ENCODE measurements at places on chromosomes 3 and 15. TPM values are rescaled to one million over a fixed set of nuclear protein-coding genes. Genes with fewer than 3 reads are reported as not detected.

Gene CLDN16
- total RNA-seq, result not detected

Gene RASL12
- total RNA-seq, result not detected

DNA sequence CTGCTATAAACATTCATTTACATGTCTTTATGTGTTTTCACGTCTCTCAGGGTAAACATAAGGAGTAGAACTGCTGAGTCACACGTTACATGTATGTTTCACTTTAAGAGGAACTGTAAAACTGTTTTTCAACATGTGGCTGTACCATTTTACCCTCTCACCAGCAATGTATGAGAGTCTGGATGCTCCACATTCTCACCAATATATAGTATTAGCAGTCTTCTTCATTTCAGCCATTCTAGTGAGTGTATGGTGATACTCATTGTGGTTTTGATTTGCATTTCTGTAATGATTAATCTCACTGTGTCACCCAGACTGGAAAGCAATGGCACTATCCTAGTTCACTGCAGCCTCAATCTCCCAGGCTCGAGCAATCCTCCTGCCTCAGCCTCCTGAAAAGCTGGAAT is 37.1 kb downstream of the PHC3 start:
- DNase-seq, result peak; percentile 57

- no peak for DNase-seq
These were observed 648.5 kb upstream of the NR2F2 start for GRCh38 chr15:95681836-95682544.
